ENCODE measurements at places on chromosomes 12 and 14.

DNA sequence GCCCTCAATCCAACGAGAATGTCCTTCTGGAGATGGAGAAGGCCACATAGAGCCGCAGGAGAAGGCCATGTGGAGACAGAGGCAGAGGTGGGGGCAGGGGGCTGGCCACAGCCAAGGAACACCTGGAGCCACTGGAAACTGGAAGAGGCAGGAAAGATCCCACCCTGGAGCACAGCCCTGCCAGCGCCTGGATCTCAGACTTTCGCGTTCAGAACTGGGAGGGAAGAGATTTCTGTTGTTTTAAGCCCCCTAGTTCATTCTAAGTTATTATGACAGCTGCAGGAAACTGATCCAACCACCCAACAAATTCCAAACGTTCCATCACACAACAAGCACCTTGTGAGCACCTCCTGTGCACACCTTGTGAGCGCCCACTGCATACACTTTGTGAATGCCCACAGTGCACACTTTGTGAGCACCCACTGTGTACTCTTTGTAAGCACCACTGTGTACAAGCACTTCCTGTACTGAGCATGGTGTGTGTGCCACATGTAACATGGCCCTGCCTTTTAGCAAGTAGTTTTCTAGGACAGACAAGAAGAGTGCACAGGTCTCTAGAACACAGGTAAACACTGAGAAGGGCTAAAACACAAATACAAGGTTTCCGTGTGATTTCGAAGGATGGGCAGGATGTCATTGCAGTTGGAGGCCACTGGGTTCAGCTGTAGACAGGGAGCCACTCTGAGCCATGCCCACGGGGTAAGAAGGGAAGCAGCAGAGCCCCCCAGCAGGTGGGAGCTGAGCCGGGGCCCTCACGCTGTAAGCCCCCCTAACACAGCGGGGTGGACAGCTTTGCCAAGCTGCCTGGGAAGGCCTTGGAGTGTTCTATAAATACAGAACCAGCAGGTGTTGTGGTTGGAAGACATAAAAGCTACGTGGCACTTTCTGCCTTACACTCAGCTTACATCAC lies 15.4 kb downstream of the RIMBP2 start:
- no peak for DNase-seq

DNA sequence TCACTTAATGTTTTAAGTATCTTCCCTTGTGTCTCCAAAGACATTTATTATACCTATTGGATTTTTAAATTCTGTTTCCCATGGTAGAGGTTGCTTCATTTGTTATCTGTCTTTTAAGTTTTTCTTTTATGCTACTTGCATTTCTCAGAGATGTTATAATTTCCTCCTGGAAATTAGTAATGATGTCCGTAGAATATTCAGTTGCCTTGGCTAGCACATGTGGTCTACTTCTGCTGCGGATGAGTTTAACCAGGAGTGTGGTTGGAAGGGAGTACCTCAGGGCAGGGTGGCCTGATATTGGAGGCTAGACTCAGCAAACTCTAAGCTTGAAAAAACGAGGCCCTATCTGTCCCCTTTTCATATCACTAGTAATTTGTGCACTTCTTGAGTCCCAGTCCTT lies 8.8 kb upstream of the EVL start:
- no peak for DNase-seq

GRCh38 chr14:85479771-85480170 lies 50.2 kb upstream of the FLRT2 start:
- no peak for DNase-seq

DNA sequence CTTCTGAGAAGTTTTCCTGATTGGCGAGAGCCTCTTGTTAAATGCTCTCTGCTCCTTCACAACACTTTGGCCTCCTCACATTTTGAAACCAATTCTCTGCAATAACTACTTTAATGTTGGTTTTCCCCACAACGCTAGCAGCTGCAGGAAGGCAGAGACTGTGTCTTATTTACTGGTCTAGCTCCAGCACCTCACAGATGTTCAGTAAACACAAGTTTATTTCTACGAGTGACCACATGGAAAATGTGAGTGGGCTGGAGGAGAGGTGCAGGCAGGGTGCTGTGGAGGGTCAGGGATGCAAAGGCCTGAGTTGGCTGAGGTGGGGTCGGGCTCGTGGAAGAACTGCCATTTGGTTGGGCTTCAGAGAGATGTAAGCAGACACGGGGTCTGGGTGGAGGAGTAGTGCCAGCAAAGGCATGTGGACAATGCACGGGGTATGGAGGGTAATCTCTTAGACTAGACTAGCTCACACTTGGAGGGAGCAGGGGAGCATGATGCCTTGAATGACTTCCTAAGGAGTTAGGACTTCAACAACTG lies 117.4 kb upstream of the RTL1 start:
- no peak for DNase-seq

- DNase-seq: peak; percentile 33
Measured at GRCh38 chr12:48966177-48966895, 5.2 kb downstream of the WNT10B start.

DNA sequence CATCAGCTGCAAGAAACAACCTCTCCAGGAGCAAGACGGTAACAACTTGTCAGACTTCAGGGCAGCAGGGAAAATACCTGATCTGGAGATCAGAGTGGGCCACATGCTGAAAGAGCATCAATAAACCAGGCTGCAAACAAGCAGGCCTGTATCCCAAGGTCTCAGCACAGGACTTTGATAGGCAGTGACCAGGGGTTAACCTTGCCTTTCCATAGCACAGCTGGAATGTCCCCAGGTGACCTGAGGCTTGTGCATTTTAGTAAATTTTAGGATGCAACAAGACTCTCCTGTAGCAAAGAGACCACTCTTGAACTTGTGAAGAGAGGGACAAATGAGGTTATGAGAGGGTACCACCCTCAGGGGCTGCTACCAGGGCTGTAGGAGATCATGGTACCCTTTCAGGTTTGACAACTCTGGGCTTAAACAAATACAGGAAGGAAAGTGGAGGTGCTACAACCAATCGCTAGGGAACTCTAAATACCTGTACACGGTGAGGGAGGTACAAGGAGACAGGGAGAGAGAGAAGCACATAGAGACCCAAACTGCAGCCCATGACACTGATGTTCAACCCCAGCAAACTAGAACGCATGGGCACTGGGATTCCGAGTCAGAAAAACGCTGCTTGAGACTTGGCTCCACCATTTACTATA lies 95.4 kb upstream of the EVL start:
- no peak for DNase-seq

DNA sequence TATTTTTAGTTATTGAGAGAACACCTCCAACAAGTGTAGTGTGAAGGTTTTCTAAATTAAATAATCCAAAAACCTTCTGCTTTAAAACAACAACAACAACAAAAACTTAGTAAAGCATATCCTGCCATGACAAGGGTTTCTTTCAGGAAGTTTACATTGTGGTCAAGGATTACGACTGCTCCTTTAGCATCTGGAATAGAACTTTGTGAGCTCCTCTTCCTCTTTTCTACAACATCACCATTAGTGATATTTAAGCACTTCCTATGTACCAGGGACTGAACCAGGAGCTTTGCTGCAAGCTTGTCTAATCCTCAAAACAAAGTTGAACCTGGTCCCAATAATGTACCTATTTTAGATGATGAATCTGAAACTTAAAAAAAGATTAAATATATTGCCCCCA lies 315.4 kb upstream of the KITLG start:
- no peak for DNase-seq

DNA sequence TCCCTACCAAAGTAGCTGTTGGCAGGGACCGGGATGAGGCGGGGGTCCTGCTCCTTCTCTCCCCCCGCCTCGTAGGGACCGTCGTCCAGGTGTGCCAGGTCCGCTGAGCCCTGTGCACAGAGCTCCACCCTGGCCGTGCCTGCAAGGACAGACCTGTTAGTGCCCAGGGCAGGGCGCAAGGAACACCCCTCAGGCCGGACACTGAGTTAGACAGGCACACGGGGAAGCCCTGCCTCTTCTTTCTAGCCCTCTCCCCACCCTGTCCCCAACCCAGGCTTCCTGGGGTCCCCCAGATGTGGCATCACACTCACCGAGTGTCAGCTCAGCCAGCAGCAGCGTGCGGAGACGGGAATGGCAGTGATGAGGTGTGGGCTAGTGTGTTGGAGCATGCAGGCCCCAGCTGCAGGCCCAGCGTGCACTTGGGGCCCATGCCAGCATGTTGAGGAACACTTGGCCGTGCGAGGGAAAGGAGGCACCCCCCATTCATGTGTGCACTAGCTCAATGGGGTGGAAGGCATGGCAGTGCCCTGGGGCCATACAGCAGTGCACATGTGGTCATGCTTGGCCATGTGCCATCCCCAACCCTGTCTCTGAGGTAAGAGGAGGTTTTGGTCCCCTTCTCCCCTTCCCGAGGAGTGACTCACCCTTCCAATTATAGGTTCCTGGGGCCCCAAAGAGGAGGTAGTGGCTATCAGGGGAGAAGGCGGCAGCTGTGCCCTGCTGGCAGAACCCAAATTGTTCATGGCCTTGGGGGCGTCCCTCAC lies 7.3 kb downstream of the ITGA7 start:
- DNase-seq: peak; percentile 39

DNA sequence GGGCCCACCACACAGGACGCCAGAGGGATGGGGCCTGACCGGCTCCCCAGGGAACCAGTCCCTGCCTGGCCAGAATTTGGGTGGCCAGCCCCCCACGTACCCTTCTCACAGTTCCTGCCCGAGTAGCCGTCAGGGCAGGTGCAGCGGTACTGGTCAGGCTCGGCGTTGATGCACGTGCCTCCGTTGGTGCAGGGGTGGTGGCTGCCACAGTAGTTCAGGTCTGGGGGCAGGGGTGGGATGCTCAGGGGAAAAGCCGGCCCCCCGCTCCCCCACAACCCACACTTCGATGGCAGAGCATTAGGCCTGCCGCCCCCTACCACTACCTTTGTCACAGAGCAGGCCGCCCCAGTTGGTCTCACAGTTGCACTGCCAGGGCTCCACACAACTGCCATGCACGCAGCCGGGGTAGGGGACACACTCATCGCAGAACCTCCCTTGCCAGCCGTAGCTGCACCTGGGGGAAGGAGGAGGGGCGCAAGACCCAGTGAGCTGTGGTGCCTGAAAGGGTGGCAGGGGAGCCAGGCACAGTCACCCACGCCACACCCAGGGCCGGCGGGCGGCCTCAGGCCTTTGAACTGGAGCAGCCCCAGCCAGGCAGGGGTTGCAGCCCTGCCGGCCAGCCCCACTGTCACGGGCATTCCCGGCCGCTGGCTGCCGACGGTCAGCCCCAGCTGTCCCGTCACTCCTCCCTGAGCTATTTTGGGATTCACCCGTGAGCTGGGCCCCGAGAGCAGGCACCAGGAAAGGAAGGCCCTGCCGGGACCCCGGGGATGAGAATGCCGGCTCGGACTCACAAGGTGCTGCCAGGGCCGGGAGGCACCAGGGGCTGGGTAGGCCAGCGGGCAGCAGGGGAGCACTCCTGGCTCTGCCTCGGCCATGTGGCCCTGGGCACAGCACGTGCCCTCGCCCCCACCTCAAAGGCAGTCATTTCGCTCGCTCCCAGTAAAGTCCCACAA lies 16.5 kb downstream of the JAG2 start:
- DNase-seq: no peak

GRCh38 chr12:52274521-52275120 lies at the start of gene KRT86:
Gene KRT86 (plus strand): TSS chr12:52274645. CDS start chr12:52301917, 27,272 bp downstream.
- DNase-seq: no peak

GRCh38 chr12:109858764-109859163 lies 21.6 kb downstream of the GLTP start:
- no peak for DNase-seq

DNA sequence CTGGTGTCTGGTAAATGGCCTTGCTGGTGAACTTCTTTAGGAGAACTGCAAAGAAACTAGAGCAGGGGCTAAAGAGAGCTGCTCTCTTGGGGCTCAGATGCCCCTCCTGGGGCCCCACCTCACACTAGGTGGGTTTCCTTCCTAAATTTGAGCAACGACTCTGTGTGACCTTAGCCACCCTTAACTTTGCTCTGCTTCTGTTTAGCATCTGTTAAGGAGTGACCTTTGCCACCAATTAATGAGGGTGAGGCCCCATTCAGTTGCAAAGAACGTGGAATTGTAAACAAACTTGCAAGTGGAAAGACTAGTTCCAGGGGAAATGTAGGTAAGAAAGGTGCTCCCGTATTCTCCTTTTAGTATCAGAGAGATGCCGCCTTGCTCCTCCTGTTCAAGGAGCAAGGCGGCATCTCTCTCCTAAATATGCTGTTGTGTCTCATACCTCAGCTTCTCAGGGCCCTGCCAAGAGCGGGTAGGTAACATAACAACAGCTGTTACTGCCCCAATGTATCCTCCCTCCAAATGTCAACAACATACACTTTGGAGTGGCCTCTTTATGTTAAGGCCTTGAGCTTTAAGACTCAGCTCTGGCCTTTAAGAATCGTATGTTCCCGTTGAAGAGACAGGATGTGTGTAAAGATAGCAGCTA lies 77.6 kb upstream of the FUT8 start:
- no peak for DNase-seq

- no peak for DNase-seq
Measured at GRCh38 chr14:101501341-101501740, 60.0 kb upstream of the DIO3 start.

GRCh38 chr14:44914849-44915248 lies 46.9 kb downstream of the KLHL28 start:
- no peak for DNase-seq

DNA sequence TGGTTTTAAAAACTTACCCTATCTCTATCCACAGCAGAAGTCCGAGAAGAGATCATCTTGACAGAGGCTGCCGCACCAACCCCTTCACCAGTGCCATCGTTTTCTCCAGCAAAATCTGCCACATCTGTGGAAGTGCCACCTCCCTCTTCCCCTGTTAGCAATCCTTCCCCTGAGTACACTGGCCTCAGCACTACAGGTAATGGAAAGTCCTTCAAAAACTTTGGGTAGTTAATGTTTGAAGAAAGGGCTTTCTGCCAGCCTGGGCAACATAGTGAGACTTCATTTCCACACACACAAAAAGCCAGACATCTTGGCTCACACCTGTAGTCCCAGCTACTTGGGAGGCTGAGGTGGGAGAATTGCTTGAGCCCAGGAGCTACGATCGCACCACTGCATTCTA lies 41.6 kb upstream of the RIC8B start:
- DNase-seq: no peak

- no peak for DNase-seq
Measured at GRCh38 chr14:74265301-74265965, 26.2 kb downstream of the VSX2 start.

GRCh38 chr12:27966870-27967269 lies 5.7 kb downstream of the PTHLH start:
- no peak for DNase-seq

DNA sequence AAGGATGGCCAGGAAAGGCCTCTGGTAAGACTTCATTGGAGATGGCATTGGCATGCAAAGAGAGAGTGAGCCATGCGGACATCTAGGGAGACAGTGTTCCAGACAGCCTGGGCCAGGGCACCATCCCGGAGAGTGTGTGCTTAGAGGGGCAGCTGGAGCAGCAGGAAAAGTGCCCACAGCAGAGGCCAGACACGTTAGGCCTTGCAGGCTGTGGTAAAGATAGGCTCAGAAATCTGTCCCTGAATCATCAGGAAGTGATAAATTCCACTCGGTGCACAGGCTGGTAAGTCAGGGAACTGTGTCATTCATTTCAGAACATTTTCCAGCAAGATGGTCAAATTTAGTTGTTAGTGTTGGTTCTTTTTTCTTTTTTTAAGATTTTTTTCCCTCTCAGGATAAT lies 8.8 kb downstream of the GALNT16 start:
- no peak for DNase-seq

DNA sequence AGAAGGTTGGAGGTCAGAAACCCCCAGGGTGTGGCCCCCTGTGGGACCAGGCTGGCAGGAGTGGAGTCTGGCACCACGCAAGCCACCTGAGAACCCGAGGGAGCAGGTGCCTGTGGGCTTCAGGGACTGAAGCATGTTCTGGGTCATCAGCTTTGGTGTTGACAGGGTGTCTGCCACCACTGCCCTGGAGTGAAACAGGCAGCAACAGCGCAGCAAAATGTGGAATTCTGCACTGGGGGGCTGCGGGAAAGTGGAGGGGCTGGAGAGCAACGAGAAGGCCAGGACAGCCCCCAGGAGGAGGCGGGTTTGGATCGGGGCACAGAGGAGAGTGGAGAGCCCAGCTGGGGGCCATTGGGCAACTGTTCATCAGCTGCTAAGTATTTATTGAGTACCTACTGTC lies 15.9 kb downstream of the PHETA1 start:
- no peak for DNase-seq
